Neural crest cell (in vitro differentiated cells): ENCODE measurements at places on chromosomes 6 and 20.
A peak's percentile ranks its signal among the peaks of the same experiment; 100 is the strongest.

DNA sequence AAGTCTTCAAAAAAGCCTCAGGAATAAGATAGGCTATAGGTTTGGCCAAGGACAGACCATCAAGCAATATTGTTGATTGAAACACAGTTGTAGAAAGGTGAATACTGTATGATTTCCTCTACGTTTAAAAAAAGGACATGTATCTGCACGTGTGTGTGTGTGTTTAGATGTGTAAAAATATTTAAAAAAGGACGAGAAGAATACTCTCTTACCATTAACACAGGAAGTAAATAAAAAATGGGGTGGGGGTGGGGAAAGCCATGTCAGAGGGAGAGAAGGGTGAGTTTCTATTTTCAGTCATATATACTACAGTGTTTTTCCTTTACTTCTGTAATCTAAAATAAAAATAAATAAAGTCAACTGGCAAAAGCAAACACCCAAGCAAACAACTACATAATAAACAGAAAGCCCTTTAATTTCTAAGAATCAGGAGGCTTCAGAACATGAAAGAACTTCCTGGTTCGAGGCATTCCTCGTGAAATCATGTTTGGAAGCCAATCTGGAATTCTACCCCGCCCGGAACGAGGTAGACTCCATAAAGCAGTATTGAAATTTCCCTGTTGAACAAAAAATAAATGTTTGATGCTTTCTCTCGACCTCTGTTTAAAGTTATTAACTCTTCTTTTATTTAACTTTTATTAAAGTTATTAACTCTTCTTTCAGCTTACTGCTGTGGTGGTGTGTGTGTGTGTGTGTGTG, 158.1 kb upstream of the ZNF217 start:
- DNase-seq = no peak

- no peak for DNase-seq
Measured at GRCh38 chr6:79635232-79635543, 4.1 kb downstream of the SH3BGRL2 start.

- no peak for DNase-seq
Measured at GRCh38 chr6:52574709-52575501, 2.0 kb downstream of the TRAM2 start.

GRCh38 chr20:57013741-57014140, 252.7 kb downstream of the BMP7 start:
- peak; percentile 10 for DNase-seq

GRCh38 chr6:83292900-83293843, 100.0 kb downstream of the RWDD2A start:
- DNase-seq = no peak
